ENCODE measurements at places on chromosomes 7 and 10. TPM values are rescaled to one million over a fixed set of nuclear protein-coding genes. Genes with fewer than 3 reads are reported as not detected.

Gene HTR5A
- not detected for total RNA-seq

Gene GBX1
- not detected for total RNA-seq

Gene NEUROG3
- not detected for total RNA-seq

Gene MYO3A
- total RNA-seq: not detected

Gene ZDHHC4
- 65.2 TPM for total RNA-seq

DNA sequence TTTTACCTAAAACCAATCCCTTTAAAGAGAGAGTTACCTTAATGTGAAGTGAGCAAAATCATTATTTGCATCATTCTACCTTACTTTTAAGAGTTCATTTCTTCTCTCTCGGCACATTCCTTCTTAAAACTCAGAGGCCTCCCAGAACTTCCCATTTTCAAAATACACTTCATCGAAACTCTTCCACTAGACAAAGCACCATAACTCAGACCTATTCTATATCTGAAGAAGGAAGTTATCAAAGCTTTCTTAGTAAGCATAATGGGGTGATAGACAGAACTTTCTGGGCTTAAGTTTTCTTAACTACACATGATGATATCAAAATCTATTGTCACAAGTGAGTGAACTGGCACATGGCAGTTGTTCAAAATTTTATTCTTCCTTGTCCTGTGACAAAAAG, 24.6 kb upstream of the GNAT3 start:
- H3K36me3 ChIP-seq: no peaks in the 10 kb centered on the region
- H3K27ac ChIP-seq: no peak overlapping the region
- no peak overlapping the region for H3K4me3 ChIP-seq
- H3K27me3 ChIP-seq: no peaks in the 10 kb centered on the region

DNA sequence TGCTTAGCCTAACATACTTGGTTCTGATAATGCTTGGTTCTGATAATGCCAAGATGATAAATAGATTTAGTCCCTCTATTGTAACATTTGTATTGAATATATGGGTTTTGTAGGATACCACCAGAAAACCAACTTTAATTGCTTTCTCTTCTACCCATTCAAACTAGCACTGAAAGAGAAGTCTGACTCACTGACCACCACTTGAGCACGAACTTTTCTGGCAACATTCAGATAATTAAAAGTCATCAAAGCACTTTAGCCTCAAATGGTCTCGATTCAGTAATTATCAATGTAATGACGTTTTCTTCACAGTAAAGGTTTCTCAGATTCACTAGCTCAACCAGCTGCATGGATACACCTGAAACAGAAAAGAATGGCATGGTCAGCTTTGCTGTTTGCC, 63.0 kb downstream of the HDAC9 start:
- no peak overlapping the region for H3K4me3 ChIP-seq
- H3K27me3 ChIP-seq: no peaks in the 10 kb centered on the region
- H3K36me3 ChIP-seq: no peaks in the 10 kb centered on the region
- no peak for DNase-seq

GRCh38 chr10:44986670-44987069, 8.1 kb upstream of the DEPP1 start:
- H3K27ac ChIP-seq: no peak overlapping the region
- no peak overlapping the region for H3K4me3 ChIP-seq
- peaks cover 14% of the 10 kb centered on the region for H3K4me1 ChIP-seq
- no peaks in the 10 kb centered on the region for H3K27me3 ChIP-seq
- DNase-seq: peak; percentile 78

GRCh38 chr10:30111340-30112022, 52.1 kb upstream of the JCAD start:
- no peaks in the 10 kb centered on the region for H3K36me3 ChIP-seq
- peaks cover 10% of the 10 kb centered on the region for H3K27me3 ChIP-seq
- H3K4me1 ChIP-seq: no peaks in the 10 kb centered on the region
- no peak overlapping the region for H3K27ac ChIP-seq
- H3K4me3 ChIP-seq: no peak overlapping the region

Data from fibroblast of lung (primary cell).